Activated CD4-positive, CD25-positive, alpha-beta regulatory T cell (primary cell): ENCODE measurements at places on chromosomes 7 and 10.

GRCh38 chr7:152328234-152328633 lies 107.6 kb downstream of the KMT2C start:
- no peak for DNase-seq

- no peak for DNase-seq
Measured at GRCh38 chr7:42227021-42227420, 10.0 kb downstream of the GLI3 start.

DNA sequence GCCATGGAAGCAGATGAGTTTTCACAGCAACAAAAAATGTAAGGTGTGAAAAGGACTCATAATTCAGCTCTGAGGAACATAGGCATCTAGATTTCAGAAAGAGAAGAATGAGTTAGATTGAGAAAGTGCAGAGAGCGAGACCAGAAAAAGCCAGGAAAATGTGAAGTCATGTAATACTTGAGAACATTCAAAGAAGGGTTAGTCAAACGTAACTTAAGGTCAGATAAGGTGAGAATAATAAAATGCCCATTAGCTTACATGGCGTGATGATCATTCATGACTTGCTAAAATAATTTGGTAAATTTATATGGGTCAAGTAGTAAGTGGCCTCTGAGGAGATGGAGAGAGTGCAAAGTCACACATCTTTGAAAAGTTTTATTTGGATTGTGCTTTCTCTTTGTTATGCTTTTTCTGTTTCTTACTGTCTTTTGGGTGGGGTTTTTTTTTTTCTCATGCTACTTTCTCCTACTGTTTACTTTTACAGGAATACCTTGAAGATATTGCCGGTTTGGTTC lies 271.8 kb upstream of the NRG3 start:
- DNase-seq: no peak

DNA sequence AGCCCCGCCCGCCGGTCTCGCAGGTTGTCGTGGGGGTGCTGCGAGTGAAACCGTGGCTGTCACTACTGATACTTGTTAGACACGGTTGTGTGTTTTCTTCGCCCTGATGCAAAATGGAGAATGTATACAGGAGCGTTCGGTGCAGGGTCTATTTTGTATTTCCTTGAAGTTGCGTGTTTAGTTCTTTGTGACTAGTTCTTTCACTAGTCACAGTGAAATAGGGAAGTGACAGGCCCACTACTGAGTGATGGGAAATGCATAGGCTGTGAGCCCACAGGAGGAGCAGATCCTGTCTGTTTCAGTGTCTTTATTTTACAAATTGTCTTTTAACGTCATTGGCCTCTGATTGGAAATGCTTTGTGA lies 675 bp downstream of the ABRAXAS2 start:
- no peak for DNase-seq

DNA sequence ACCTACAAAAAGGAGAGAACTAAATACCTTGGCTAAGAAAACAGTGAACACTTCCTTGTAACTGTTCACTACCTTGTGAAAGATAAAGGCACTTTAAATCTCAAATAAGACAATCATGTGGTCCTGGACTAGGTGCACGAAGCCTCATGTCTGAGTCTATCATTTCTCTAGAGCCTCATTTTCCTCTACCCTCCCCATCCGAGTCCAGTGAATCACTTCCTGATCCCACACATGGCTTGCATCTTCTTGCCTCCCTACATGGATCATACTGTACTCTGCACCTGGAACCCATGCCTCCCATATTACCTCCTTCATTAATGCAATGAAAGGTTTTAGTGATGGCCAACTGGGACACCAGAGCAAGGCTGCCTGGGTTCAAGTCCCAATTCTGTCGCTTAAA lies 34.5 kb downstream of the SNX10 start:
- DNase-seq: no peak

- no peak for DNase-seq
Measured at GRCh38 chr10:958106-958505, 26.6 kb upstream of the LARP4B start.

GRCh38 chr10:42963312-42963711 lies 113.6 kb upstream of the RET start:
- DNase-seq: no peak

- DNase-seq: no peak
Measured at GRCh38 chr10:132763545-132763944, 22.4 kb downstream of the NKX6-2 start.

- DNase-seq: no peak
Measured at GRCh38 chr7:462173-463103, 57.2 kb downstream of the PDGFA start.

DNA sequence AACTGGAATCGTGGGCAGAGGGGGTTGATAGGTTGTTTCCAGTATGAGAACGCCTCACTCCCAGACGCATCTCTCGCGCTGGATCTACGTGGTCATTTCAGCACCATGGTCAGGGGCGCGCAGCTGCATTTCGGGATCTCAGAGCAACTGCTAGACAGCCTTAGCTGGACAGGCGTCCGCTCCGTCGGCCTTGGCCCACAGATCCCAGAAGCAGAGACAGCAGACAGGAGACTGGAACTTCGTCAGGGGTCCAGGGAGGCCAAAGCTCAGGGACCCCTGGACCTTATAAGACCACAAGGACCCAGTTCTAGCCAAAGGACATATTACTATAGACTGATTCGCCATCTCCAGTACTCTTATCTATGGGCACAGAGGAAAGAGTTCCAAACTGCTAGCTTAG lies 5.3 kb downstream of the NEUROG3 start:
- no peak for DNase-seq

- no peak for DNase-seq
Measured at GRCh38 chr7:139972029-139972428, 90.7 kb downstream of the PARP12 start.

DNA sequence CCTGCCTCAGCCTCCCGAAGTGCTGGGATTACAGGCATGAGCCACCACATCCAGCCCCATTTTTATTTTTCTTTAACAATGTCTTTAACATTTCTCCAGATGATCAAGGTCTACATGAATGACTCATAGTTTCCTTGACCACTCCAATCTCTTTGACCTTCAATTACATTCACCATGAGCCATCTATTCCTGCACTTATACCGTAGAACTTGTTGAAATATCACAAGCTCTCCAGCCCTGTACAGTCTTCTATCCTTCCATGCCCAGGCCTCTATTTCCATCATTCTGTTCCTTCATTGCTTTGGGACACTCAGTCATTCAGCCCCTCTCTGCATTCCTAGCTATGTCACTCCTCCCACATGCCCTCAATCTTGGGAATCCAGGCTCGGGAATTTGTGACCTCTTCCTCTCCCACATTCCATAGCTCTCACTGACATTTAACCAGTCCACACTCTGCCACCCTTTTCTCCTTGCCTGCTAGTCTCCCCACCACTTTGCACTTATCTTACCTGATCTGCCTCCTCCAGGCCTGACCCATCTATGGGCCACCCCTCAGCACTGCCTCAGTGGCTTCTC lies 151.8 kb upstream of the STK17A start:
- DNase-seq: no peak

DNA sequence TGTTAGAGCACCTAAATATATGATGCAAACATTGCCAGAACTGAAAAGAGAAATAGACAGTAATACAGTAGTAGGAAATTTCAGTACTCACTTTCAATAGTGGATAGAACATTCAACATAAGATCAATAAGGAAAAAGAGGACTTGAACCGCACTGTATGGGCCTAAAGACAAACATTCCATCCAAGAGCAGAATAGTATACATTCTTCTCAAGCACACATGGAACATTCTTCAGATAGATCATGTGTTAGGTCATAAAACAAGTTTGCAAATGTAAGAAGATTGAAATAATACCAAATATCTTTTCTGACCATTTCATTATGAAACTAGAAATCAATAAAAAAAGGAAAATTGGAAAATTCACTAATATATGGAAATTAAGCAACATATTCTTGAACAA lies 185.4 kb upstream of the FOXP2 start:
- DNase-seq: no peak

- no peak for DNase-seq
Measured at GRCh38 chr7:84251277-84251781, 56.7 kb upstream of the SEMA3A start.

GRCh38 chr10:97842656-97843280 lies 6.9 kb upstream of the GOLGA7B start:
- DNase-seq: no peak

- peak; percentile 55 for DNase-seq
Measured at GRCh38 chr7:102425639-102426267, 7.6 kb upstream of the ORAI2 start.

DNA sequence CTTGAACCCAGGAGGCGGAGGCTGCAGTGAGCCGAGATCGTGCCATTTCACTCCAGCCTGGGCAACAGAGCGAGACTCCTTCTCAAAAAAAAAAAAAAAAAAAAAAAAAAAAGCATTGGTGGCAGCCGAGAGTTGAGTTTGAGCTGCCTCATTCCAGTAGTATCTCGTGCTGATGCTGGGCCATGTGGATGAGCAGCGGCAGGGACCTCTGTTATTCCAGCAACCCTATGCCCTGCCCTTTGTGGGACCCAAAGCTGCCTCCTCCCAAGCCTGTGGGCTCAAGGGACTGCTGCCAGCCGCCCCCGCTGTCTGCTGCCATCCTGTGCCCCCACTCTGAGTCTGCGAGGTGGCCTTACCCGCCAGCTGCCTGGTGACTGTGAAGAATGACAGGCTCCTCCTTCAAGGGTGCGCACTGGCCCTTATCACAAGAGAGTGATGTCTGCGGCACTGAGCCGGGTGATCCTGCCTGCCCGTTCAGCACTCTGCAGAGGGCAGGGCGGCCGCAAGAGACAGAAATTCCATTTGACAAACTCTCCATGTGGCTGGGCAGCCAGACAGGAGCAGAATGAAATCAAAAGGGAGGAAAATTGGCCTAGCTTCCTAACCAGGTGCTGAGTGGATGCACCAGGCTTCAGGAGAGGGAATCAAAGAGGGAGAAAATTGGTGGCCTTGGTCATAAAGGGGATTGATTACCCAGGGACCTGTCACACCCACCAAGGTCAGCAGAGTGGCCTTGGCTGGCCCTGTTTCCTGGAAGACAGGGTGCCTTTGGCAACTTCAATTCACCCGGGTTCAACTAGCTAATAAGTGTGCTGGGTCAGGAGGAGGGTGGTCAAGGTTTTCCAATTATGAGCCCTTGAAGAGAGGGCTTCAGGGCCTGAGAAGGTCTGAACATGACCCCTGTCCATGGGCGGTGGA lies 65.3 kb upstream of the ZMIZ1 start:
- no peak for DNase-seq
